ENCODE measurements at places on chromosomes 2 and 18. TPM values are rescaled to one million over a fixed set of nuclear protein-coding genes. Genes with fewer than 3 reads are reported as not detected.

The NTSR2 gene
- total RNA-seq, result not detected

The C2orf69 gene
- total RNA-seq, result 10.8 TPM

The DHRS9 gene
- 0.16 TPM for total RNA-seq

The COPS9 gene
- total RNA-seq, result 93.6 TPM

The SULT1C2 gene
- total RNA-seq, result 0.05 TPM

The ZNF521 gene
- 54.1 TPM for total RNA-seq

The PROKR1 gene
- 0.11 TPM for total RNA-seq

The TLX2 gene
- total RNA-seq, result 0.18 TPM

The DNAH7 gene
- total RNA-seq, result 0.71 TPM

The SCYGR4 gene
- not detected for total RNA-seq

The TFCP2L1 gene
- 0.16 TPM for total RNA-seq

The DSG1 gene
- total RNA-seq, result 0.09 TPM

The RNF125 gene
- 0.63 TPM for total RNA-seq

The LINC00305 gene
- total RNA-seq, result not detected

The RUFY4 gene
- not detected for total RNA-seq

The APCDD1 gene
- total RNA-seq, result 104 TPM

The EGR4 gene
- 0.36 TPM for total RNA-seq

The M1AP gene
- 7.9 TPM for total RNA-seq

The IFIH1 gene
- 9.3 TPM for total RNA-seq

The CYS1 gene
- total RNA-seq, result 1.4 TPM

The TMEM87B gene
- 19.4 TPM for total RNA-seq

The SLC5A7 gene
- not detected for total RNA-seq

The TXNDC2 gene
- total RNA-seq, result 0.29 TPM

The HOXD12 gene
- 0.27 TPM for total RNA-seq

The HOXD13 gene
- 0.63 TPM for total RNA-seq

The SPEG gene
- 95.4 TPM for total RNA-seq

The NT5C1B gene
- not detected for total RNA-seq

The EVX2 gene
- total RNA-seq, result 0.09 TPM

The SFTPB gene
- not detected for total RNA-seq

The MEP1B gene
- 0.18 TPM for total RNA-seq

The SLC14A1 gene
- total RNA-seq, result not detected

The FSHR gene
- not detected for total RNA-seq

The PAIP2B gene
- total RNA-seq, result 10.3 TPM

The FAM117B gene
- 29.5 TPM for total RNA-seq

The PLEKHB2 gene
- total RNA-seq, result 34.6 TPM

The MC5R gene
- total RNA-seq, result not detected

The GREB1L gene
- total RNA-seq, result 25.5 TPM

The KCNE4 gene
- total RNA-seq, result 9.2 TPM

The KIAA2012 gene
- 0.24 TPM for total RNA-seq

The MAIP1 gene
- 20.2 TPM for total RNA-seq

The ZBTB7C gene
- 9.1 TPM for total RNA-seq

The ACTR3 gene
- total RNA-seq, result 150 TPM

The CD8A gene
- 0.38 TPM for total RNA-seq

The ACADL gene
- 13.2 TPM for total RNA-seq

The AGXT gene
- total RNA-seq, result not detected

The SAG gene
- not detected for total RNA-seq

The REEP1 gene
- total RNA-seq, result 1.8 TPM

All from mesothelial cell of epicardium (in vitro differentiated cells).